Smooth muscle cell of the coronary artery (primary cell): ENCODE measurements at places on chromosomes 7 and 10. TPM values are rescaled to one million over a fixed set of nuclear protein-coding genes. Genes with fewer than 3 reads are reported as not detected.

The CDC14C gene
- 0.08 TPM in 1 of 2 replicates, not detected in the other for total RNA-seq

The CLCN1 gene
- total RNA-seq, result not detected in 2 replicates

The WIPF3 gene
- not detected in 2 replicates for total RNA-seq

The IRF5 gene
- 0.15 TPM in 1 of 2 replicates, not detected in the other for total RNA-seq

The INPP5A gene
- 26.3 and 38.0 TPM in 2 replicates for total RNA-seq

The LRRC18 gene
- total RNA-seq, result not detected in 2 replicates

The CYP26A1 gene
- total RNA-seq, result 0.08 TPM in 1 of 2 replicates, not detected in the other

The CHN2 gene
- 1.2 and 2.2 TPM in 2 replicates for total RNA-seq

The RSPH10B2 gene
- 0.30 TPM in 1 of 2 replicates, not detected in the other for total RNA-seq

The BMPER gene
- 56.5 and 70.4 TPM in 2 replicates for total RNA-seq

The MLLT10 gene
- total RNA-seq, result 38.9 and 76.6 TPM in 2 replicates

The ETV1 gene
- 8.0 and 13.2 TPM in 2 replicates for total RNA-seq

The ATRNL1 gene
- total RNA-seq, result 0.23 and 1.4 TPM in 2 replicates

The ZNF786 gene
- 3.6 and 5.0 TPM in 2 replicates for total RNA-seq

The MLXIPL gene
- 0.23 TPM in 1 of 2 replicates, not detected in the other for total RNA-seq

The MRLN gene
- not detected in 2 replicates for total RNA-seq

The CPA2 gene
- 0.08 TPM in 1 of 2 replicates, not detected in the other for total RNA-seq

The MUC3A gene
- not detected in 2 replicates for total RNA-seq

The PCGF6 gene
- 8.0 and 9.8 TPM in 2 replicates for total RNA-seq

The ANXA8 gene
- total RNA-seq, result under 0.01 and 0.68 TPM in 2 replicates

The OR9A2 gene
- 0.12 TPM in 1 of 2 replicates, not detected in the other for total RNA-seq

The FEZF1 gene
- not detected in 2 replicates for total RNA-seq

The ALDH18A1 gene
- 125 and 198 TPM in 2 replicates for total RNA-seq

The SEMA3E gene
- total RNA-seq, result 1.1 TPM in 1 of 2 replicates, not detected in the other

The TMEM196 gene
- not detected in 2 replicates for total RNA-seq

The CFAP70 gene
- 0.30 and 0.94 TPM in 2 replicates for total RNA-seq

The HYAL4 gene
- total RNA-seq, result not detected in 2 replicates

The ASB10 gene
- not detected in 2 replicates for total RNA-seq

The OR2A5 gene
- not detected in 2 replicates for total RNA-seq

The SUMF2 gene
- total RNA-seq, result 184 and 185 TPM in 2 replicates

The COL13A1 gene
- total RNA-seq, result 4.0 and 34.8 TPM in 2 replicates

The FRMPD2 gene
- total RNA-seq, result 0.08 TPM in 1 of 2 replicates, not detected in the other

The FXYD4 gene
- total RNA-seq, result not detected in 2 replicates

The DGKI gene
- total RNA-seq, result 1.4 and 2.9 TPM in 2 replicates
